Urinary bladder (tissue), 4 donors: ENCODE measurements at places on chromosomes 16 and 17.

DNA sequence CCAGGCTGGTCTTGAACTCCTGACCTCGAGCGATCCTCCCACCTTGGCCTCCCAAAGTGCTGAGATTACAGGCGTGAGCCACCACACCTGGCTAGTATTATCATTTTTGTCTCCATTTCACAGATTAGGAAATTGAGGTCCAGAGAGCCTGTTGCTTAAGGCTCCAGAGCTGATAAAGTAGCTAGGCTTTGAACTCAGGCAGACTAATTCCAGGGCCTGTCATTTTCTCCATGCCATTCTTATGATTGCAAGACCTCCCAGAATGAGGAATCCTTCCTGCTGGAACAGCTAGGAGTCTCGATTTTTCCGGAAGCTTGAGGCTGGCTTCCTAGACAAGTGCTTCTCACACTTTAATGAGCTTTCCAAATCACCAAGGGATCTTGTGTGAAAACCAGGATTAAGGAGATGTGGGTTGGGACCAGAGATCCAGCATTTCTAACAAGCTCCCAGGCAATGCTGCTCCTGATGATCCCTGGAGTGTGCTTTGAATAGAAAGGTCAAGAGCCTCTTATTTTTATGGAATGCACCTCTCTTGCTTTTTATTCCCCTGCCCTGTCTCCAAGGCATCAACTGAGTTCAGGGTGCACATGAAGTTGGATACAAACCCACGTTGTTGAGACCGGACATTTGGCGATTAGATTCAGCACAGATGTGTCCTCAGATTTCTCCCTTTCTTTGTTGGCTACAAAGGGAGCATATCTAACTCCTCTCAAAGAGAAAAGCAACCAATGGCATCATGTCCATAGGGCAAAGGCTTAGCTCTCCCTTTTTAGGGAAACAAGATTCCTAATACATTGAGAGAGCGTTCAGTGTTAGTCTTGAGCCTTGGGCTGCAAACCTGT lies 40.3 kb upstream of the FAM20A start:
- no peak for DNase-seq

- no peak for DNase-seq
Observed at GRCh38 chr17:80339118-80339517, 75.8 kb upstream of the ENDOV start.

- no peak for DNase-seq
Observed at GRCh38 chr17:16460796-16461605, 31.0 kb downstream of the LRRC75A start.

DNA sequence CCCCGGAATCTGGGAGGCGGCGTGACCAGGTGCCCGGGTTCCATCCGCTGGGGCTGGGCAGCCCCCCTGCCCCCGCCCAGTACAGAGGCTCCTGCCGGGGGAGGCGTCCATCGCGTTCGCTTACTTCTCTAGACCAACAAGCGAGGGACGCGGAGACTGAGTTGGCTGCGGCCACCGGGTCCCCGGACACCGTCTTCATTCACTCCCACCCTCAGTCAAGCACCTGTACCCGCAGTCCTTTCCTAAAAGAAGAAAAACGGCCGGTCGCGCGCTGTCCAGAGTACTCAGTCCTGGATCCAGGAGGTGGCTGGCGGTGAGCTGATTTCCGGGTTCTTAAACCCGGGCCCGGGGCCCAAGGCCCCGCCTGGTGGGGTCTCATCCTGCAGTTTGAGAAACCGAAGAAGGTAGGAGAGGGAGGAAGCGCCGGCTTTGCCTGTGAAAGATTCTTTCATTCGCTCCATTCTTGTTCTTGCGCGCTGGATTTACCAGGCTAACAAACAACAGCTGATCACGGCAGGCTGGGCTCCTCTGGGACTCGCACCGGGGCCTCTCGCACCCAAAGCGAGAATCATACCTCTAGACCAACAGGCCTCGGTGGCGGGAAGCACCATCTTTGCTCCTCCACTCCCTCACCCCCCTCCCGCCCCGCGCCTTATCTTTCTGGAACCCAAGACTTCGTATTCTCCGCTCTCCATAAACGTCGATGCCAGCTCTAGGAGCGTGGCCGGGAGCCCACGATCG lies 17.4 kb upstream of the OR1F1 start:
- DNase-seq, result no peak

GRCh38 chr16:63925221-63925620 lies 1196.6 kb downstream of the CDH11 start:
- no peak for DNase-seq

- DNase-seq, result no peak
Observed at GRCh38 chr17:41734139-41734948, at the start of gene HAP1. Gene HAP1 (minus strand): TSS chr17:41734643. CDS start chr17:41734634, 9 bp downstream.

DNA sequence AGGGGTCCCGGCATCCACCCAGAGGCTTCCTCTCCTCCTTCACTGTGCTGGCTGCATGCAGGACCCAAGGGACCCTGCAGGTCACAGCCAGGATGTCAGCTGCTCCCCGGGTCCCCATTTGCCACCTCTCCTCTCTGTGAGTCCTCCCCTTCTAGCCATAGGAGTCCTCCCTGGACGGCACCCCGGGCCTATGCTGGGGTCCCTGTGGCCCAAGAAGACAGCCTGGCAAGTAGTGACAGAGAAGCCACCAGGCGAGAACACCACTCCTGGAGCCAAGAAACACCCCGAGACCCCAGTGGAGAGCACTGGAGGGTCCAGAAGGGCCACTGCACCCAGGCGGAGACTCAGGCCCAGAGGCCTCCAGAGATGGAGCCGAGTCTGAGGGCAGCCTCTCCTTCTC lies 44.1 kb downstream of the LMF1 start:
- DNase-seq, result no peak
